ENCODE measurements at places on chromosomes 16 and 17.

- DNase-seq = no peak
Measured at GRCh38 chr16:50496990-50497389, 51.2 kb upstream of the NKD1 start.

- DNase-seq = no peak
Measured at GRCh38 chr16:87074641-87075318, 242.4 kb downstream of the C16orf95 start.

DNA sequence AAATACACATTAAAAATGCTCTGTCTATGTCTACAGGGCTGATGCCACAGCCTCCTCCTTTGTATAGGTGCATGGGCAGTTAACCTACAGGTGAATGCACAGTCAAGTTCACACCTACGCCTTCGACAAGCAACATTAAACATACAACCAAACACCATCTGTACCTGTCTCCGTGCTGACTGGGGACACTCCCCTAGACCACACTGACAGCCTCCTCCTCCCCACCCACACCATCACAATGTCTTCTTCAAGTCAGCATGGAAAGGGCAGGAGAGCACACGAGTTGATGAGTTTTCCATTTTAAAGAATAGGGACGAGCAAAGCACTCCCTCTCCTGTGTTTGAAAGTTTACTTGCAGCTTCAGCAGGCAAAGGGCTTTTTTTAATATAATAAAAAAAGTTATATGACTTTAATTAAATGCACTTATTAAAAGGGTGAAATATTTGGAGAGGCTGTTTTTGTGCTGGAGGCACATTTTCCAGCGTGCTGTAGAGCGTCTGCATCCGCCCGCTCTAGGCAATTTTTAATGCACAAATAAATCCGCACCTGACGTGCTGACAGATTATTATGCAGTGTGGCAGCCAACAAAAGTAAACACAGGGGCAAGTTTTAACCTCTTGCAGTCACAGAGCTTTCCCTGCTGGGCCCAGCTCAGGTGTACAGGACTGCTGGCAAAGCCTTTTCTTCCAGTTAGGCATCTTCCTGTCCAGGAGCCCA, 367.9 kb downstream of the SOX9 start:
- DNase-seq = no peak

DNA sequence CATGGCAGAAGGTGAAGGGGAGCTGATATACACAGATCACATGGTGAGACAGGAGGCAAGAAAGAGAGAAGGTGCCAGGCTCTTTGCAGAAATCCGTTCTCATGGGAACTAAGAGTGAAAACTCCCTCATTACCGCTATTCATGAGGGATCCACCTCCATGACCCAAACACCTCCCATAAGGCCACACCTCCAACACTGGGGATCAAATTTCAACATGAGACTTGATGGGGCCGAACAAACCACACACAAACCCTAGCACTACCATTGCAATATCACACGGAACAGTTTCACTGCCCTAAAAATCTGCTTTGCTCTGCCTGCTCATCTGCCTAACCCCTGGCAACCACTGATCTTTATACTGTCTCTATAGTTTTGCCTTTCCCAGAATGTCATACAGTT, 34.8 kb downstream of the C17orf67 start:
- peak; percentile 41 for DNase-seq

- no peak for DNase-seq
Measured at GRCh38 chr17:32822996-32823395, 53.9 kb downstream of the MYO1D start.

DNA sequence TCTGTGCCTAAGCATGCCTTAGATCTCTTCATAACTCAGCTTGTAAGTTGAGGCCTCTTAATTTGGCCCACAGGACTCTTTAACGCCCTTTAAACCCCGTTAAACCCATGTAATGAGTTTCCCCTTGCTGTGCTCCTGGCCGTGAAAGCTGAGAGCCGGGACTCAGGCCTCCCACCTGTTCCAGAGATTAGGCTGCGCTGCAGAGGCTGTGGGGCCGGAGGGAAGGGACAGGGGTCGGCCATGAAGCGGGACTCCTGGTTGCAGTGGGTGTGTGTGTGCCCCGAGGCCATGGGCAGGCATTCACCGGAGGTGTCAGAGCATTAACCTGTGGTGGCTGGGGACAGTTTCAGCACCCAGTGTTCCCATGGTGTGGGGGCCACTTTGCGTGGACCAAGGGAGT, 150.8 kb upstream of the IRX3 start:
- DNase-seq = no peak

GRCh38 chr17:68318103-68318991, 27.1 kb downstream of the ARSG start:
- DNase-seq = no peak

DNA sequence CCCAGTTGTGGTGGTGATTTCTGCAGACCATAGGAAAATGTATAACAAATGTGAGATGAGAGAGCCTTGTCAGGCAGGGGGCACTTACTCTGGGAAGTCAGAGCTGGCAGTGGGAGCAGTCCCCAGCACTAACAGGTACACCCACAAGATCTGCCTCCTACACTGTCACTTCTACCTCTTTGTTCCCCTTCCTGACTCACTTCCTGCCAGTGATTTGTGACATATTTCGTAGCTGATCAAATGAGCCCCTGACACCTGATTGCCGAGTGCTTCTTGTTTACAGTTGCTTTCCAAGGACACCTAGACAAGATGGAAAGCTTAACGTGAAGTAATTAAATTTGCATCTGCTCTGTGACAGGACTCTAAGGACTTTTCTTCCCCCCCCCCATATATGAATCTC, 40.5 kb downstream of the FTO start:
- DNase-seq = no peak

DNA sequence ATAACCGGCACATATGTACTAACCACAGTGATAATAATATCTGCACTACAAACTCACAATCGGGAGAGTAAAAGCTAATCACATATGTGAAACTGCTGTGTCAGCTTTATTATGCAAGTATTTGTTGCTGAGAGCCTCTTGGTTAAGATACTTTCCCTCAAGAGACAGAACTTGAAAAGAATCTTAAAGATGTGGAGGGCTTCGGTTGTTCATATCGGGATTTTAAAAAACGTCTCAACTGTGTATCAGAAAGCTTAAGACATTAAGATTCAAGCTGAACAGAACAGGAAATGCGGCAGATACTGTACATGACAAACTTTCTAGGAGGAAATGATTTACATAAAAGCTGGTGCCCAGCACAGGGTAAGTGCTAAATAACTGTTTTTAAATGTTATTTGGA, 27.5 kb upstream of the HLF start:
- DNase-seq = no peak

- no peak for DNase-seq
Measured at GRCh38 chr17:57388131-57388725, 131.9 kb downstream of the MSI2 start.

- no peak for DNase-seq
Measured at GRCh38 chr17:75498726-75499213, 16.6 kb downstream of the CASKIN2 start.

GRCh38 chr17:48672340-48672739, 46.2 kb upstream of the HOXB9 start:
- DNase-seq = no peak

DNA sequence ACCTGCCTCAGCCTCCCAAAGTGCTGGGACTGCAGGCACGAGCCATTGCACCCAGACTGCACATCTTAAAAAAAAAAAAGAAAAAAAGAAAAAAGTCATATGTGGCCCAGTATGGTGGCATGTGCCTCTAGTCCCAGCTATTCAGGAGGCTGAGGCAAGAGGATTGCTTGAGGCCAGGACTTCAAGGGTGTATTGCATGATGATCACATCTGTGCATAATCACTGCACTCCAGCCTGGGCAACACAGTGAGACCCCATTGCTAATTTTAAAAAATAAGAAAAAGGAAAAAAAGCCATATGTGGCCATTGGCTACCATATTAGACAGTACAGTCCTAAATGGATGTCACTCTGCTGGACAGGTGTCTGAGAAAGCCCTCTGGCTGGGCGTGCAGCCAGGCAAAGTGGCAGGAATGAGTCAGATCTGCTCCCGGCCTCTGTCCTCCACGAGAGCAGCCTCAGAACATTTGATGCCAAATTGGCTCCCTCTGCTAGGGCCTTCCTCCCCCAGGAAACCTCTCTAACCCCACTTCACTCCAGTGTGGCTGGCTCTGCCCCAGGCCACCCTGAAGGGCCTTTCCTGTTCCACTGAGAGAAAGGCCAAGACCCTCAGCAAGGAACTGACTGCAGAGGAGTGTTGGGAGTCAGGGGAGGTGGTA, 14.7 kb downstream of the CA7 start:
- no peak for DNase-seq

- no peak for DNase-seq
Measured at GRCh38 chr16:50954469-50954868, 196.6 kb downstream of the SALL1 start.

GRCh38 chr17:35898283-35899070, 18.3 kb upstream of the CCL5 start:
- DNase-seq = no peak

GRCh38 chr16:87328846-87329245, 11.7 kb upstream of the C16orf95 start:
- DNase-seq = no peak

GRCh38 chr17:55660178-55660886, 62.3 kb downstream of the TMEM100 start:
- DNase-seq = no peak

GRCh38 chr17:76197911-76198310, 42.4 kb downstream of the RNF157 start:
- no peak for DNase-seq

GRCh38 chr17:5097101-5097834, 14.4 kb downstream of the ZNF232 start:
- peak; percentile 56 for DNase-seq

DNA sequence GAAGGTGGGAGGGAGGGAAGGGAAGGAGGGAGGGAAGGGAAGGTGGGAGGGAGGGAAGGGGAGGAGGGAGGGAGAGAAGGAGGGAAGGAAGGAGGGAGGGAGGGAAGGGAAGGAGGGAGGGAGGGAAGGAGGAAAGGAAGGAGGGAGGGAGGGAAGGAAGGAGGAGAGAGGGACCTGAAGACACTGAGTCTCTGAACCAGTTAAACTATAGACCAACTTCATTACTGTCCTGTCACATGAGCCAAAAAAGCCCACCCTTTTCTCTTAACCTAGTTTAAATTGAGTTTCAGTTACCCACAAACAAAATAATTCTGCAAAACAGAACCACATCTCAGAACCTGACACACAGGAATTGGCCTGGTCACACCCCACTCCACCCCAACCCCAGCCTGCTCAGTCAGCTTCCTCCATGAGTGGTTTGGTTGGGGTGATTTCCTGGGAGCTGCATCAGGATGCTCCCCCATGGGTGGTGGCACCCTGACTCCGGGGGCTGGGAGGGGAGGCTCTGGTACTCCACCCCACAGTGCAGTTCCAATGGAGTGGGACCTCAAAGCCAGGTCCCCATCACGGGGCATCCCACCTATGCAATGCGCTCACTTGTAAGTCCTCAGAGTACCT, 4.7 kb upstream of the PRR29 start:
- DNase-seq = no peak

DNA sequence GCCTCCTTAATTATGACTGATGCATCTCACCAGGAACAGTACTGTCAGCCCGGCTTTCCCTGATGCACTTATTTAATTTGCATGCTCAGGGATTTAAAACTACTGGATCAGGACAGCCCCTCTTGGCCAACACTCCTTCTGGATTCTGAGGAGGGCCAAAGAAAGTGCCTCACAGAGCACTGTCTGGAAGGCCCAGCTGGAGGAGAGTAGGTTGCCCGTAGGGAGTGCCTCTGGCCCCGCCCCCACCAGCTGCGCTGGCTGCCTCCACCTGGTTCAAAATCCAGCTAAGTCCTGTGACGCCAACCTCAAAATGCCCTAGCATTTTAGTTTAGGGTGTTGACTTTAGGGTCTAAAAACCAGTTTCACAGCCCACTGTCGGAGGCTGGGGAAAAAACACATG, 49.4 kb upstream of the SREBF1 start:
- DNase-seq = no peak

DNA sequence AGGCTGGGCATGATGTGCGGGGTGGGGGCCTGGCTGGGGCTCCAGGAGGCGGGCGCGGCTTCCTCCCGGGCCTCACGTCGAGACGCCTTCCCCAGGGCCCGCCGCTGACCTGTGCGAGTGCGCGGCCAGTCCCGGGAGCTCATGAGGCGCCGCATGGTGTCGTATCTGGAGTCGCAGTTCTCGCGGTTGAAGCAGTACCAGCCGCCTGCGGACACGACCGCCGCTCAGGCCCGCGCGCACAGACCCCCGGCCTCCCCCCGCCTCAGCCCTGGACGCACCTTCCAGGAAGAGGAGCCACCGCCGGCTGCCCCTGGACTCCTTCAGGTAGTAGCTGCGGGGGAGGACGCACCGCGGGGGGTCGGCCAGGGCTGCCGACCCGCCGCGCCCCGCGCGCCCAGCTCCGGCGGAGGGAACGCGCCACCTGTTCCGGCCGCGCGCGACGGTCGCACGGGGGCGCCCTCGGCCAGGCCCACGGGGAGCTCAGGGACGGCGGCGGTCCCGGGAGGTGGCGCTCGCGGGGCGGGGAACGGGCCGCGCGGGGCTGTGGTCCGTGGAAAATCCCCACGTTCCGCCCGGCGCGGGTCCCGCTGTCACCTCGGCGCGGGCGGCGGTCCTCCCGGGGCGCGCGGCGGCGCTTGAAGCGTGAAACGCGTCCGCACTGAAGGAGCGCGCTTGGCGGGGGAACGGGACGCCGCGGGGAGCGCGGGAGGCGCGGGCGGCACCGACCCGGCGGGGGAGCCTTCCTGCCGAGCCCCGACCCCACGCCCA, 1.4 kb downstream of the NOTUM start:
- no peak for DNase-seq

- no peak for DNase-seq
Measured at GRCh38 chr17:77178563-77178962, 37.8 kb downstream of the SEC14L1 start.

GRCh38 chr17:28482551-28483199, 9.2 kb downstream of the SLC13A2 start:
- DNase-seq = no peak

GRCh38 chr16:68031951-68032350, 8.9 kb downstream of the DUS2 start:
- DNase-seq = no peak

GRCh38 chr16:85168732-85169256, 56.5 kb upstream of the CIBAR2 start:
- peak; percentile 69 for DNase-seq

DNA sequence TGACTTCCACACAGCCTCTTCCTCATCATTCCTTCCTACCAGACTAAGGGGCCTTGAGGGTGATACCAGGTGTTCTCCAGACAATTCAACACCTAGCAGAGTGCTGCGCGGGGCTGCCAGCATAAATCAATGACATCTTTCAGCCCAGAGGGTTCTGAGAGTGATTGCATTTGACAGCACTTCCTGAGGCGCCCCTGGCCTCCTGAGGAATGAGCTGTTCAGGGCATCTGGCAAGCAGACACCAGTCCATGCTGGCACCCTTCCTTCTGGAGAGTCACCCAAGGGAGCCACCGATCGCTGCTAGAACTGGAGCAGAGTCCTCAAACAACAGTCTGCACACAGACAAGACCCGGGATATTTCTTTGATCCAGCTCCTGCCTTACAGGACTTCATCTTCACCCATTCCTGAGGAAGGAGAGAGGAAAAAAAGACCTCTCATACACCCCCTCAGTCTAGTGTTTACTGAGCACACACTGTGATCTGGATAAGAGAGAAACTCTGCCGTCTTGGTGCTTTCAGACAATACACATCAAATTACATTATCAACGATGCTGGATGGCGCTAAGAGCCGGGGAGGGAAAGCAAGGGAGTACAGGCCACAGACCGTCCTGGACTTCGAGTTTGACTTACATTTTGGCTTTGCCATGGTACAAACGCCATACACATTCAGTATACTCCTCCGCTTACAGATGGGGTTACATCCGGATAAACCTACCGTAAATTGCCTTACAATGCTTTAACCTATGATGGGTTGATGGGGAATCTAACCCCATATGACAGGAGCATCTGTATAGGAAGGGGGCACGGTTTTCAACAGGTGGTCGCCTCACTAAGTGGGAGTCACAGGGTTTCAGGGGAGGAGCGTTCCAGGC, 23.0 kb downstream of the NPTX1 start:
- DNase-seq = no peak

GRCh38 chr16:88530858-88531203, 39.4 kb upstream of the ZC3H18 start:
- no peak for DNase-seq
